Activated CD4-positive, alpha-beta T cell treated with anti-CD3 and anti-CD28 coated beads, Interleukin-2, amount 10 ng/mL, durations not matched to agents 24 days and 14 days (primary cell): ENCODE measurements at places on chromosomes 4 and X. TPM values are rescaled to one million over a fixed set of nuclear protein-coding genes. Genes with fewer than 3 reads are reported as not detected.
A peak's percentile ranks its signal among the peaks of the same experiment; 100 is the strongest.

RIPPLY1 gene
- total RNA-seq, result not detected in 2 replicates

RAB9B gene
- 0.17 and 0.35 TPM in 2 replicates for total RNA-seq

GRCh38 chrX:3450881-3451570 lies 104.6 kb upstream of the MXRA5 start:
- H3K27me3 ChIP-seq, result no peaks in the 10 kb centered on the region
- no peak overlapping the region for H3K4me3 ChIP-seq
- H3K27ac ChIP-seq, result no peak overlapping the region
- H3K4me1 ChIP-seq, result no peaks in the 10 kb centered on the region
- no peaks in the 10 kb centered on the region for H3K36me3 ChIP-seq

- H3K4me1 ChIP-seq, result no peaks in the 10 kb centered on the region
- H3K27me3 ChIP-seq, result no peaks in the 10 kb centered on the region
- no peak for DNase-seq
- no peak overlapping the region for H3K4me3 ChIP-seq
- no peak overlapping the region for H3K27ac ChIP-seq
Measured at GRCh38 chr4:174018236-174018635, 265.2 kb downstream of the FBXO8 start.

DNA sequence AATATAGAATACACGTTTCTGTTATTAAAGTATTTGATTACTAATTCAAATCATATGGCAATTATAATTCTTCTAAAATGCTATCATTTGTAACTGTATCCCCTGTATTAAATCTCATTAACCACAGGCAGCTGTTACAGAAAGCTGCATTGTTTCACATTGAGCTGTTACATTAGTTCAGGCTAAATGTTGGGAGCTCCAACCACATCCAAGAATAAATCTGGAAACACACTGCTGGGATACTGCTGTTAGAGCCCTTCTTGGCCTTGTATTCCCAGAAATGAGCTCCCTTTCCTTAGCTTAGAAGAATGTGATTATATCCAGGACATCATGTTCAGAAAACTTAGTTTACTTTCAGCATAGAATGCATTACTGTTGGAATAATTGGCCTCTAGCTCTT lies 48.2 kb downstream of the GUCY1B1 start:
- no peaks in the 10 kb centered on the region for H3K4me1 ChIP-seq
- no peak for DNase-seq
- H3K27ac ChIP-seq, result no peak overlapping the region
- no peaks in the 10 kb centered on the region for H3K36me3 ChIP-seq
- H3K4me3 ChIP-seq, result no peak overlapping the region
- H3K27me3 ChIP-seq, result no peaks in the 10 kb centered on the region

GRCh38 chrX:21056622-21057021 lies 317.6 kb upstream of the CNKSR2 start:
- no peak overlapping the region for H3K27ac ChIP-seq
- no peaks in the 10 kb centered on the region for H3K36me3 ChIP-seq
- no peaks in the 10 kb centered on the region for H3K4me1 ChIP-seq

NR3C2 gene
- 0.14 and 0.28 TPM in 2 replicates for total RNA-seq

DNA sequence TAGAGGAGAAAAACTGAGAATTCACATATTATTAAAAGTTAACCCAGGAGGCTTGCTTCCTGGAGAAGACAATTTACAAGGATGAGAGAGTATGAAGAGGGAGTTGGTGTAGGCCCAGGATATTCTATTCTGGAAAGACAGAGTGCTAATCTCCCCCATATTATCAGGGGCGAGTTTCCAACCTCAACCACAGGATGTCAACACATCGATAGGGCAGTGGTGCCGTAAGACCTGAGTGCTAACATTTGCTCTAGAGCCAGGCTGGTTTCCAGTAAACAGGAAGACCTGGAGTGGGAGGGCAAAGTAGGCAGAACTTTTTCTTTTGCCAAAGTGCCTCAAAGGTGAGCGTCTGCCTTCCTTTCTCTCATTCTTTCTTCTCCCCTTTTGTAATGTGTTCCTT lies 2.8 kb upstream of the AWAT1 start:
- H3K4me3 ChIP-seq, result no peak overlapping the region
- no peaks in the 10 kb centered on the region for H3K36me3 ChIP-seq
- H3K27me3 ChIP-seq, result no peaks in the 10 kb centered on the region
- DNase-seq, result no peak

CXCL6 gene
- not detected in 2 replicates for total RNA-seq

DNA sequence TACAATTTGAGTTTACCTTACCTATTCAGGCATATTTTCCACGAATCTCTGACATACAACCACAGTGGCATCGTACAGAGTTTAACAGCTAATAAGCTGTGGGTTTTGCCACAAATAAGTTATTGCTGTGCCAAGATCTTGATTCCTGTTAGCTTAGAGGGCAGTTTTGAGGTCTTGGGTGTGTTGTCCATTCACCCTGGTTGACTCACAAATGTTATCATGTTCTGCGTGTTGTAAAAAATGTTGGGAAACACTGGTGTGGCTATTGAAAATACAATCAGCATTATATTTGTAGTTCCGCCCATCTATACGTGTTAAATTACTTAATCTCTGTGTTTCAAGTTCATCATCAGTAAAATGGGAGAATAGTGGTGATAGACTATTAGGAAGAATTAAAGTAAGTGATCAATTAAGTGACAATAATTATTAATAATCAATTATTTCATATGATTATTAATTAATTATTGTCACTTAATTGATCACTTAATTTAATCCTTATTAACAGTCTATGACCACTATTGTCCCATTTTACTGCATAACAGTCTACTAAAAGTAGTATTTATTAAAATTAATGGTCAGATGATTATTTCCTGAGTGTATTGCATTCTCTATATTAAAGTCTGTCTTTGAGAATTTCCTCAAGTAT lies 96.3 kb downstream of the TMA16 start:
- DNase-seq, result no peak
- no peaks in the 10 kb centered on the region for H3K36me3 ChIP-seq
- no peaks in the 10 kb centered on the region for H3K4me1 ChIP-seq

ADRA2C gene
- total RNA-seq, result not detected in 2 replicates

GRCh38 chr4:21032089-21032645 lies 331.9 kb downstream of the PACRGL start:
- H3K27ac ChIP-seq, result no peak overlapping the region
- no peaks in the 10 kb centered on the region for H3K27me3 ChIP-seq
- no peak for DNase-seq

KCTD8 gene
- total RNA-seq, result not detected in 2 replicates

DNA sequence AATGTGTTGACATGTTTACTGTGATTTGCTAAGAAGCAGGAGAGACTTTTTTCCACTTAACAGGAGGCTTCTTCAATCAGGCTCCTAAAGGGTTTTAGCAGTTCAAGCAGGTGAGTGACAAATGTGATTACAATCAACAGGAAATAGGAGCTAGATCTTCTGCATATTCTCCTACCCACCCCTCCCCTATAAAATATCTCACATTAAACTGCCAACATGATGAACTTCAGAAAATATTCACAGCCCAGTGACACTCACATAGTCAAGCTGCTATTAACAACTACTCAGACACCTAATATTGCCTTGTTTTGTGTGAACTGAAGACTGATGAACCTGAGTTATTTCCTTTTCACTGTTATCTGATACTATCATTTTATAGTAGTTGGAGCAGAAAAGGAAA lies 55.9 kb upstream of the ANTXR2 start:
- no peaks in the 10 kb centered on the region for H3K27me3 ChIP-seq
- peaks cover 51% of the 10 kb centered on the region for H3K4me1 ChIP-seq
- H3K4me3 ChIP-seq, result no peak overlapping the region
- DNase-seq, result no peak
- H3K27ac ChIP-seq, result peak overlapping the region; percentile 17
- H3K36me3 ChIP-seq, result peaks cover 2% of the 10 kb centered on the region

H2AZ1 gene
- total RNA-seq, result 477 TPM in 2 replicates

DNA sequence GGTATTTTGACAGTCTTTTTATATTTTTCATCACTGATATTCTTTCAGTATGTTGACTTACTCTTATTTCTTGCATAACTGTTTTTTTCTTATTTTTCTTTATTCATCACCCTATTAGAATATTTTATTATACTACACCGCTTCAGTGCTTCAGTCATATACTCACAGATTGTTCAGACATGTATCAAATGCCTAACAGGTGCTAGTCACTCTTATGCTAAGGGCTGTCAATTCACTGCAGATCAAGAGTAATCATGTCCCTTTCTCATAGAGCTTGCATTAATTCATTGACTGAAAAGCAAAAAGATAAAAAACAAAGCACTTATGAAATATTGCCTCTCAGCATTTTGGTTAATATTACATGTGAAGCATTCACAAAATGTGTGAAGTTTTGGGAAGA lies 1435.6 kb downstream of the STIM2 start:
- H3K36me3 ChIP-seq, result no peaks in the 10 kb centered on the region
- no peaks in the 10 kb centered on the region for H3K4me1 ChIP-seq
- H3K4me3 ChIP-seq, result no peak overlapping the region

- H3K4me3 ChIP-seq, result no peak overlapping the region
- H3K27ac ChIP-seq, result peak overlapping the region; percentile 51
- no peak for DNase-seq
- H3K36me3 ChIP-seq, result no peaks in the 10 kb centered on the region
Measured at GRCh38 chr4:8135666-8136065, 22.9 kb downstream of the ABLIM2 start.

UBA1 gene
- total RNA-seq, result 233 and 246 TPM in 2 replicates

GRCh38 chr4:142700531-142700930 lies 145.6 kb downstream of the INPP4B start:
- no peaks in the 10 kb centered on the region for H3K27me3 ChIP-seq
- H3K4me3 ChIP-seq, result peak overlapping the region; percentile 36
- H3K4me1 ChIP-seq, result peaks cover 52% of the 10 kb centered on the region
- H3K27ac ChIP-seq, result peak overlapping the region; percentile 74
- peaks cover 10% of the 10 kb centered on the region for H3K36me3 ChIP-seq

DNA sequence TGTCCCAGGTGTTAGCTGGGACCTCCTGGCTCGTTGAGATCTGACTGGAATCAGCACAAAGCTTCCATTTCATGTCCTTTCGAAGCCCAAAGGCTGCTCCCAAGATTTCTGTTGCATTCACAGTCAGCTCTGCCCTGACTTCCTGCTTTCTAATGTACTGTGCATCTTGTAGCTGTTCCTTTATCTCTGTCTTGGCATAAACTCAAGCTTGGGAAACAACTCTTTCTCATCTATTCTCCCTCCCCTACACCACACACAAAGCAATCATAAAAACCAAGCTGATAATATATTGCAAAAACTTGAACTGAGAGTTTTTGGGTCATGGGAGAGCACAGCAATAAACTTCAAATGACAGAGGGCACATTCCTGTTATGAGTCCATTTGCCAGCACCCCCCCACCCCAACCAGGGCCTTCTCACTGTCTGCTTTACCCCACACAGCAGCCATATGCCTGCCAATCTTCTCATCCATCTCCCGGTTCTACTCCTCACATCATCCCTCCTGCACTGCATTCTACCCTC lies 76.3 kb downstream of the SYNPO2 start:
- no peaks in the 10 kb centered on the region for H3K36me3 ChIP-seq
- H3K27ac ChIP-seq, result no peak overlapping the region
- peaks cover 11% of the 10 kb centered on the region for H3K4me1 ChIP-seq
- no peak for DNase-seq

MEPE gene
- total RNA-seq, result not detected in 2 replicates

SUPT20HL1 gene
- not detected in 2 replicates for total RNA-seq

GRCh38 chr4:1508161-1509160 lies 102.2 kb upstream of the NKX1-1 start:
- H3K27ac ChIP-seq, result no peak overlapping the region
- no peak for DNase-seq
- H3K27me3 ChIP-seq, result no peaks in the 10 kb centered on the region
- H3K36me3 ChIP-seq, result no peaks in the 10 kb centered on the region
- H3K4me3 ChIP-seq, result no peak overlapping the region
- H3K4me1 ChIP-seq, result no peaks in the 10 kb centered on the region

GRCh38 chrX:1657367-1658070 lies 42.7 kb downstream of the ASMT start:
- peaks cover 22% of the 10 kb centered on the region for H3K36me3 ChIP-seq
- H3K27me3 ChIP-seq, result no peaks in the 10 kb centered on the region
- H3K4me1 ChIP-seq, result peaks cover 28% of the 10 kb centered on the region
- peak overlapping the region; percentile 95 for H3K27ac ChIP-seq
- H3K4me3 ChIP-seq, result peak overlapping the region; percentile 93

PCDH7 gene
- not detected in 2 replicates for total RNA-seq

GRCh38 chrX:40761762-40762161 lies 26.4 kb upstream of the MED14 start:
- no peaks in the 10 kb centered on the region for H3K36me3 ChIP-seq
- no peak for DNase-seq
- H3K27me3 ChIP-seq, result no peaks in the 10 kb centered on the region
- no peak overlapping the region for H3K4me3 ChIP-seq
- H3K27ac ChIP-seq, result no peak overlapping the region
- H3K4me1 ChIP-seq, result peaks cover 2% of the 10 kb centered on the region

GRCh38 chrX:46676399-46677356 lies 82.2 kb downstream of the SLC9A7 start:
- no peak for DNase-seq
- no peak overlapping the region for H3K4me3 ChIP-seq
- no peak overlapping the region for H3K27ac ChIP-seq

STATH gene
- not detected in 2 replicates for total RNA-seq

GRCh38 chrX:65598559-65599147 lies 64.1 kb upstream of the LAS1L start:
- DNase-seq, result peak; percentile 61
- peak overlapping the region; percentile 92 for H3K4me3 ChIP-seq
- no peaks in the 10 kb centered on the region for H3K36me3 ChIP-seq

DNA sequence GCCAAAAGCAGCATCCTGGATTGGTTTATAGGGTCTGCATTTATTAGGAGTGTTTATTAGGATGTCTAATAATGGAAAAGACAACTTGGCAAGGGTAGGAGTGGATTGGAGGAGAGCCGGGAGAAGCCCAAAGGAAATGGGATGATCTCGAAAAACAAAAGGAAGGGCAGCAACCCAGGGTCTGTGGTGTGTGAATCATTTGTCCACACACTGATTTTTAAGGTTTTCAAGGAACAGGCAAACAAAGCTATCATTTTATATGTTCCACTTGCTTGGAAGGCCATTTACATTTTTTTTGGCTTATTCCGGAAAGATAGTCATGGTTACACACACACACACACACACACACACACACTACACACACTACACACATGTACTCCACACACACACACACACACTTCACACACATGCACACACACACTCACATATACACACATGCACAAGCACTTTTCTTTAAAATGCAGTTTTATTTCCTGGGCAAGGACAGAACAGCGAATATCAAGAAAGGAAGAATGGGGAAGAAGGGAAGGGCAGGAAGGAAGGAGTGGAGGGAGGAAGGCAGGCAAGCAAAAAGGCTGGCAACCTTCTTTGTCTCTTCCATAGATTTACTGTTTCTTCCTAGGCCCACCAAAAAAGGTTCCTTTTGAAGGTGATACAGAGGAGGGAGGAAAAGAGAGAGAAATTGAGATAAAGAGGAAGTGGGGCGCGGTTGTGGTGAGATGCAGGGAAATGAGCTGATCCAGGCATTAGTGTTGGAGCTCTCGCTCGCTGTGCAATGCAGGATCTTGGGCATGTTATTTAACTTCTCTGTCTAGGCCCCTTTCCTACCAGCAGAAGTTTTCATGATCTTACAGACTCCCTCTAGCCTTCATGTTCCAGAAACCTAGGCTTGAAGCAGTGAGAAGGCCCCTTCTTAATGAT lies 88.6 kb upstream of the MAML3 start:
- peaks cover 5% of the 10 kb centered on the region for H3K27me3 ChIP-seq
- H3K36me3 ChIP-seq, result no peaks in the 10 kb centered on the region
- H3K27ac ChIP-seq, result peak overlapping the region; percentile 35
- H3K4me1 ChIP-seq, result peaks cover 24% of the 10 kb centered on the region
- peak; percentile 71 for DNase-seq
